G401 (cell line): ENCODE measurements at places on chromosomes 12 and 14. TPM values are rescaled to one million over a fixed set of nuclear protein-coding genes. Genes with fewer than 3 reads are reported as not detected.

Gene KLHL33
- total RNA-seq: not detected in 2 replicates

Gene PKP2
- 6.5 and 10.2 TPM in 2 replicates for total RNA-seq

Gene LRP6
- total RNA-seq: 7.7 and 13.8 TPM in 2 replicates

Gene ACOT6
- not detected in 2 replicates for total RNA-seq

Gene PTPRR
- not detected in 2 replicates for total RNA-seq

Gene ACSS3
- total RNA-seq: not detected in 2 replicates

Gene SMIM41
- not detected in 2 replicates for total RNA-seq

Gene APAF1
- total RNA-seq: 16.9 and 32.1 TPM in 2 replicates

Gene HSPB8
- total RNA-seq: 0.80 TPM in 1 of 2 replicates, not detected in the other
